Caudate nucleus (tissue), 63 donors: ENCODE measurements at places on chromosomes 11 and 22.
A peak's percentile ranks its signal among the peaks of the same experiment; 100 is the strongest.

- no peak for DNase-seq
Observed at GRCh38 chr11:115430345-115430744, 73.9 kb downstream of the CADM1 start.

DNA sequence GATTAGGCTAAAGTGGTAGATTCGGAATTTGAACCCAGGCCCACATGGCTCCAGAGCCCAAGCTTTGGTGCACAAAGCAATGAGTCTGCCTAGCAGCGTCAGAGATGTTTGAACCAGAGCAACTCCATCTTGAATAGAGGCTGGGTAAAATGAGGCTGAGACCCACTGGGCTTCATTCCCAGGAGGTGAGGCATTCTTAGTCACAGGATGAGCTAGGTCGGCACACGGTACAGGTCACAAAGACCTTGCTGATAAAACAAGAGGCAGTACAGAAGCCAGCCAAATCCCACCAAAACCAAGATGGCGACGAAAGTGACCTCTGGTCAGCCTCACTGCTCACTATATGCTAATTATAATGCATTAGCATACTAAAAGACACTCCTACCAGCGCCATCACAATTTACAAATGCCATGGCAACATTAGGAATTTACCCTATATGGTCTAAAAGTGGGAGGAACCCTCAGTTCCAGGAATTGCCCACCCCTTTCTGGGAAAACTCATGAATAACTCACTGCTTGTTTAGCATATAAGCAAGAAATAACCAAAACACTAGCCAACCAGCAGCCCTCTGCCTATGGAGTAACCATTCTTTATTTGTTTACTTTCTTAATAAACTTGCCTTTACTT lies 40.3 kb upstream of the DAGLA start:
- no peak for DNase-seq

DNA sequence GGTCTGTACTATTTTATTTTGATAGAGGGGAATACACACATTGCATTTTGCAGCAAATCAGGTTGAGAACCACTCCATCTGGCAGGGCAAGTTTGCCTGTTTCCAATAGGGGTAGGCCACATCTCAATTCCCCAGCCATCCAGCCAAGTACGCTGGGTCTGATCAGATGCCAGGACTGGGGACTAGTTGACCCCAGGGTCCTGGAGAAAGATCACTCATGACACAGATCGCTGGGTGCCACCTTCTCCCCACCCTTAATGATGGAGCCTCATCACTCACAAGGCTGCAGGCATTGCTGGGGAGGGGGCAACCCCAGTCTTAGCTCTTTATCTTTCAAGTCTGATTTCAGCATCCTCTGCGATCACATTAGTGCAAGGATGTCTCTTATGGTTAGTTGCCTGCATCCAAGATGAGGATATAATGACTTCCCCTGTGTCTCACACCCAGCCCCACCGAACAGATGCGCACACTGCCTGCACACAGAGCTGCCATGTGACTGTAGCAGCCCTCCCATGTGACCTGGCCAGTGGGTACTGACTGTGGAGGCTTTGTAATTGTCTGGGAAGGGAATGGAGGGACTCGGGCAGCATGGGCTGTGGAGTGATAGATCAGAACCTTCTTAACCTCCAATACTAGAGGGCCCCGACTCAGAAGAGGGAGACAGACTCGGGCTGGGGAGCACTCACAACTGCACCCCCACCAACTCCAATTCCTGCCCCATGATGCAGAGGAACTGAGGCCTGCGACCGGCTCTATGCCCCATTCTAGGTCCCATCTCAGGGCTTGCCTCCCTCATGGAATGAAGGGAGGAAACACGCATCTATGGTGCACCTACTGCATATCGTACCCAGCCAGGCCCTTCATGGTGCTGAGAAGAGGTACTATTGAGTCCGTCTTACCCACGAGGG lies 155.8 kb downstream of the DSCAML1 start:
- peak; percentile 82 for DNase-seq

GRCh38 chr11:124625504-124626168 lies 3.0 kb downstream of the TBRG1 start:
- no peak for DNase-seq

- DNase-seq, result no peak
Observed at GRCh38 chr11:119181677-119182412, 3.4 kb upstream of the NHERF4 start.

DNA sequence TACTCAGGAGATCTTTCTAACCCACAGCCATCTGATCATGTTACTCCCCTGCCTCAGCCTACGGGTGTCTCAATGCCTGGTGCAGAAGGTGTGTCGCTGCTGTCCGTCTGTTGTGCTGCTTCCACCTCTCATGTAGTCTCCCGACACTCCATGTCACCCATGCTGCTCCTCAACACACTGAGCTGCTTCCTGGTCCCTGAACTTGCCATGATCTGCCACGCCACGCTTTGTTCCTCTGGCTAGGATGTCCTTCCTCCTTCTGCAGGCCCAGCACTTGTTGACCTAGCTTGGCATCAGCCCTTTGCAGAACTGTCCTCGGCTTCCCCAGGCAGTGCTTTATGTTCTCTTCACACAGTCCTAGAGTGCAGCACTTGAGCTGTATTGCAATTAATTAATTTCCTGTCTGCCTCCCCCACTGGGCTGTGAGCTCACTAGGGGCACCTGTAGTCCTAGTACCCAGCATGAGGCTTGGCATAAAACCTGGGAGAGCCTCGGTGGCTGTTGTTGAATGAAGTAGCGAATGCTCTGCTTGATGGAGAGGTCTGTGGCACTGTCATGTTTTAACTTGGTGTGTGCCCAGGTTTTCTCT lies 9.5 kb downstream of the GTPBP1 start:
- DNase-seq, result no peak
